ENCODE measurements at places on chromosomes 2 and 18.

GRCh38 chr18:34121200-34121721 lies 103.5 kb downstream of the NOL4 start:
- H3K4me1 ChIP-seq = no peaks in the 10 kb centered on the region
- no peaks in the 10 kb centered on the region for H3K27me3 ChIP-seq
- H3K4me3 ChIP-seq = no peak overlapping the region
- DNase-seq = no peak
- H3K36me3 ChIP-seq = no peaks in the 10 kb centered on the region
- H3K27ac ChIP-seq = no peak overlapping the region

- DNase-seq = no peak
- H3K4me1 ChIP-seq = no peaks in the 10 kb centered on the region
- no peaks in the 10 kb centered on the region for H3K36me3 ChIP-seq
- peaks cover 31% of the 10 kb centered on the region for H3K27me3 ChIP-seq
- H3K27ac ChIP-seq = no peak overlapping the region
- no peak overlapping the region for H3K4me3 ChIP-seq
Observed at GRCh38 chr18:74185860-74186259, 37.5 kb downstream of the TIMM21 start.

- H3K36me3 ChIP-seq = peaks cover 2% of the 10 kb centered on the region
- H3K4me1 ChIP-seq = no peaks in the 10 kb centered on the region
- DNase-seq = no peak
- no peaks in the 10 kb centered on the region for H3K27me3 ChIP-seq
- no peak overlapping the region for H3K27ac ChIP-seq
Observed at GRCh38 chr2:43798300-43798699, 24.5 kb downstream of the DYNC2LI1 start.

GRCh38 chr18:30450927-30451326 lies 591.6 kb downstream of the DSC3 start:
- H3K4me3 ChIP-seq = no peak overlapping the region
- DNase-seq = no peak
- H3K36me3 ChIP-seq = no peaks in the 10 kb centered on the region
- no peaks in the 10 kb centered on the region for H3K27me3 ChIP-seq
- no peaks in the 10 kb centered on the region for H3K4me1 ChIP-seq

DNA sequence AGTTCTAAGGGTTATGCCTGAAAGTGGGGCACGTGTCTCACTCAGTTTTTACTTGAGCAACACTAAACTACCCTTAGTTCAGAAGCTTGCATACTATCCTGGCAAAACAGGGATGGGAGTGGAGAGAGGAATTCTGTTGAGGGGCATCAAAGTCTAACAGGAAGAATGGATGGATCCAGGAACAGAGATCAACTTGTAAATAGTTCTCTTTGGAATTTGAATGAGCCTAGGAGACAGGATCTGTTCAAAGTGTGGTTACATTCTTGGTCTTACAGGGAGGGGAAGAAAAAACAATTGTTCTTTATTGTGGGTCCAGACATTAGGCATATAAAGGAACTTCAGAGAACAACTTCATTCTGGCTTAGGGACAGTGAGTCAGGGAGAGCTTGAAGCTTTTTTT lies 560.2 kb downstream of the CNTNAP5 start:
- no peaks in the 10 kb centered on the region for H3K36me3 ChIP-seq
- H3K4me1 ChIP-seq = no peaks in the 10 kb centered on the region
- no peaks in the 10 kb centered on the region for H3K27me3 ChIP-seq
- no peak overlapping the region for H3K27ac ChIP-seq

GRCh38 chr2:220966636-220967035 lies 605.5 kb downstream of the EPHA4 start:
- no peaks in the 10 kb centered on the region for H3K27me3 ChIP-seq
- DNase-seq = no peak
- H3K4me1 ChIP-seq = no peaks in the 10 kb centered on the region
- H3K36me3 ChIP-seq = no peaks in the 10 kb centered on the region
- no peak overlapping the region for H3K4me3 ChIP-seq

- no peak overlapping the region for H3K27ac ChIP-seq
- peaks cover 28% of the 10 kb centered on the region for H3K4me1 ChIP-seq
- peaks cover 29% of the 10 kb centered on the region for H3K27me3 ChIP-seq
- no peak for DNase-seq
Observed at GRCh38 chr2:25127646-25128045, 40.7 kb downstream of the POMC start.

DNA sequence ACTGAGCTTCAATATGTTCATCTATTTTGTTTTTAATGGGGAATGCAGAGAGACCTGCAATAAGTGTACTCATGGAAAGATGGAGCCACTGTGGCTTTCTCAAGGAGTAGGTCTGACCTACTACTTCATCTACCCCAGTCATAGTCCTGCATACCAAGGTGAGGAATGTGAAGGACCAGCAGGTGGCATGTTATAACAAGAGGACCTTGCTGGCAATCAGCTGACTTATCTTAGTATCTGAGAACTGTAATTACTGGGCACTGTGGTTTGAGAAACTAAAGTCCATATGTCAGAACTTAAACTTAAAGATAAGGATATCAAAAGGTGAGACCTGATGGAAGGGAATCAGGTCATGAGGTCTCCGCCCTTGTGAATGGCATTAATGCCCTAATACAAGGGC lies 1104.2 kb downstream of the BCL11A start:
- H3K4me3 ChIP-seq = no peak overlapping the region
- H3K27ac ChIP-seq = no peak overlapping the region
- no peaks in the 10 kb centered on the region for H3K4me1 ChIP-seq

DNA sequence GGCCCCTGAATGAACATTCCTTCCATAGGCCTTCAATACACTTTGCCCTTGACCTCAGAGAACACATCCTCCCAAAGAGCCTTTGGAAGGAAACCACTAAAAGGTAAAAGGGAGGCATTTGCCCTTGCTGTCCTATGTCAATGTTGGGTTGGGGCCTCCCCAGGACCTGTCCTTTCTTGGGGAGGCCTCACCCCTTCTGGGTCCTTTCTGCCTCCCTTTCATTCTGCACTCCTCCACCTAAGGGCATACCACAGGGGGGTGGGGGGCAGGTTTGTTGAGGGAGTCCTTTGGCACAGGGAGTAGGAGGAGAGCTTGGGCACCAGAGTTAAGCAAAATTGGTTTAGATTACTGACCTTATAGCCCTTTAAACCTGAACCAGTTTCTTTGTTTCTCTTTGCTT lies 32.5 kb upstream of the ATP6V1B1 start:
- no peak for DNase-seq
- no peaks in the 10 kb centered on the region for H3K36me3 ChIP-seq
- H3K27ac ChIP-seq = no peak overlapping the region
- no peak overlapping the region for H3K4me3 ChIP-seq

- peaks cover 7% of the 10 kb centered on the region for H3K4me1 ChIP-seq
- H3K4me3 ChIP-seq = no peak overlapping the region
- H3K27me3 ChIP-seq = no peaks in the 10 kb centered on the region
Observed at GRCh38 chr2:24724111-24724775, 68.9 kb downstream of the PTRHD1 start.

DNA sequence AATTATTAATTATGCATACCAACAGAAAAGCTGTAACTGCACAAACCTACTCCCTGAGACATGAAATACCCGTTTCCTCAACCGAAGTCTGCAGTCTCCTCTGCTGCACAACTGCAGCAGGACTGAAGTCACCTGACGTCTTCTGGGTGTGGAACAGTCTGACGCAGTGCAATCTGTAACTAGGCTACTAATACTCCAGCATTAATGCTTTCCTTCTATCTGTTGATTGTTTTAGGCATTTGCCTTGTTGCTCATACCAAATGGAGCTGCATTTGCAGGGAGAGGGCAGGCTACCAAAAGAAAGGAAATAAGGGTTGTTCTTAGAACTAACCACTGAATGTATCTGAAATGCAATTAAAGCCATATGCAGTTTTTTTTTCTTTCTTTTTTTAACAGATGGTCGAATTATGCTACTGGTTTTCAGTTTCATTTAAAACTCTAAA lies 40.1 kb downstream of the RTN4 start:
- peaks cover 60% of the 10 kb centered on the region for H3K4me1 ChIP-seq
- peak; percentile 24 for DNase-seq
- no peaks in the 10 kb centered on the region for H3K27me3 ChIP-seq

DNA sequence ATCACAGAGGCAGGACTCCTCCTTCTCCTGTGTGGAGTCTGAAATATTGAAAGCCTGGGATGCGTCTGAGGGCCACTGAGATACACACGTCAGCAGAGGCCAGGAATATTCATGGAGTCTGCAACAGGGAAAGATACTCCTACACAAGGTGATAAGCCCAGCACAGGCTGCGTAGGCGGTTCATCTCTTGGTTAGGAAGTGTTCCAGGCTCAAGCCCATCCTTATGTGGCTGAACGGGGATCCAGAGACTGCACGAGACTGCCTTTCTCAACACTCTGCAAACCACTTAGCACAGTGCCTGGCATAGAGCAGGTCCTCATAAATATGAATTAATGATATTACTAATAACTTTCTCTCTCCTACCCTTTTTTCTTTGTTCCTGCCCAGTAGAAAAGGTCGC lies 29.2 kb upstream of the AGPS start:
- no peak for DNase-seq
- no peak overlapping the region for H3K4me3 ChIP-seq
- H3K27ac ChIP-seq = no peak overlapping the region
- no peaks in the 10 kb centered on the region for H3K4me1 ChIP-seq
- H3K36me3 ChIP-seq = no peaks in the 10 kb centered on the region

- no peaks in the 10 kb centered on the region for H3K27me3 ChIP-seq
- no peak for DNase-seq
- H3K36me3 ChIP-seq = peaks cover 54% of the 10 kb centered on the region
- H3K27ac ChIP-seq = no peak overlapping the region
- no peak overlapping the region for H3K4me3 ChIP-seq
Observed at GRCh38 chr2:36480636-36481035, 117.3 kb downstream of the FEZ2 start.

DNA sequence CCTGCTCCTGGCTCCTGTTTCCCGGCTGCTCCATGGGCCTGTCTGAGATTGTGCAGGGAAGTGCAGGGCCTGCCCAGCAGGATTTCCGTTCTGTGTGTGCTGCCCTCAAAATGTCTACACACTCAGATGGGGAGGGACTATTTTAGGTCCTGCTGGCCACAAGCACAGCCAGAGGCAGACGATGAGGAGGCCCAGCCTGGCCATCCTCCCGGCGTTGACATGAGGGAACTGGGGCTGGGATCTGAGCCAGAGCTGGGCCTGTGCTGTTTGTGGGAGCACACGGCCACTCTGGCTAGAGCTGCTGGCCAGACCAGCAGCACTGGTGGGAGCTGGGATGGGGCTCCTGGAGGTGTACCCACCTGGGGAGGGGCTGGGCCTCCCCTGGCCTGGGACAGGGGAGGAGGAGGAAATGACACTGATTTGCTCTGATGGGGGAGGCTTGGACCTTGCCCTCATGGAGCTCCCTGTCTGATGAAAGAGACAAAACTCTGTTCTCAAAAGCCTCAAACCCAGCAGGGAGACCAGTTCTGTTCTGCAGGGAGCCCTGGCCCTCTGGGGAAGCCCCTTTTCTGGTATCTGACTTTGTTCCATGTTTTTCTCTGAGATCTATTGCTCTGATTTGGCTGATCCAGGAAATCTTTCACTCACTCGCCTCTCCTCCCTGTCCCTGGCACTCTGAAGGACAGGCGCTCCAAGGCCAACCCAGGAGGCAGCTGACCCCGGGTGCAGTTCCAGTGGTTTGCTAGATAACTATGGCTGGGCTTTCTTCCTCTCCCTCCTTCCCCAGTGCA lies 161.8 kb downstream of the DYSF start:
- DNase-seq = no peak
- no peaks in the 10 kb centered on the region for H3K36me3 ChIP-seq
- peaks cover 11% of the 10 kb centered on the region for H3K27me3 ChIP-seq

DNA sequence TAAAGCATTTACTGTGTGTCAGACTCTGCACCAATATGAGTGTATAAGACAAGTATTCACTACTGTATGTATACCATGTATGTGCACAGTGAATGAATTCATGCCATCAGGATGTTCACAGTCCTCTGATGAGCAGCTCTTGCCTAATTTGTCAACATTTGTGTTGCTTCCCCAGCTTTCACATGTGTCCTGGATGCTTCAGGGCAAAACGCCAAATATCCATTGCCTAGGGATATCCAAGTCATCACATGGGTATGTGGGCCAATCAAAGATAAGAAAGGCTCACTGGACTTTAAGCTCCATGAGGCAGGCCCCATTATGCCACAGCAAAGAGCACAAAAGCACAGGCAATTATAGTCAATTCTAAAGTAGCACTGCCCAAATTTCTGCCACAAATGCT lies 134.2 kb upstream of the CHAC2 start:
- no peak for DNase-seq
- H3K4me3 ChIP-seq = no peak overlapping the region
- no peaks in the 10 kb centered on the region for H3K27me3 ChIP-seq
- H3K36me3 ChIP-seq = no peaks in the 10 kb centered on the region

- H3K4me1 ChIP-seq = peaks cover 21% of the 10 kb centered on the region
- no peaks in the 10 kb centered on the region for H3K27me3 ChIP-seq
- H3K36me3 ChIP-seq = peaks cover 52% of the 10 kb centered on the region
- H3K4me3 ChIP-seq = no peak overlapping the region
- no peak for DNase-seq
Observed at GRCh38 chr18:62928326-62928725, 213.0 kb downstream of the PHLPP1 start.

Data from stimulated activated naive B cell treated with anti-CD40 and anti-IgM and Interleukin-4, amounts not matched to agents 10 μg/mL and 1 μg/mL and 100 μg/mL, for 72 hours (primary cell).